ENCODE measurements at places on chromosomes 7 and 10.

GRCh38 chr7:38702002-38702535 lies 70.9 kb upstream of the AMPH start:
- DNase-seq: no peak

GRCh38 chr7:73429215-73429614 lies 4.4 kb upstream of the FZD9 start:
- DNase-seq: no peak

DNA sequence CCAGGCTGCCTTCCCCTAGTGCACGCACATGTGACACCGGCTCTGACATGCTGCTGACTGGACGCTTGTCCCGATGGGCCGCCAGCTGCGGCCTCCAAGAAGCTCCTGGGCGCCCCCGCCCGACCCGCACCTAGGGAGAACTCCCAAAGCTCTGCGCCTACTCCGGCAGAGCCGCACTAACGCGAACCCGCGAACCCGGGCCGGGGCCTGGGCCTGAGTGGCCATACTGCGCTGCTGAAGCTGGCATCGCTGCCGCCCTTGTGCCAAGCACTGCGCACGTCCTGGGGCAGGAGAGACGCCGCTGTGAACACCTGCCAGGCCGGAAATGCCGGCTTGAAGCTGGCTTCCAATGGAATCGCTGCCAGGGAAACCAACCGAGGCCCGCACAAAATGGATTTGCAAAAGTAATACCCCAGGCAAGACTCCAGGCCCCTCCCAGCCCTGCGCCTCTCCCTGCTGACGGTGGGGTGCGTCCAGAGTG lies 85.1 kb downstream of the WASHC2A start:
- DNase-seq: no peak

DNA sequence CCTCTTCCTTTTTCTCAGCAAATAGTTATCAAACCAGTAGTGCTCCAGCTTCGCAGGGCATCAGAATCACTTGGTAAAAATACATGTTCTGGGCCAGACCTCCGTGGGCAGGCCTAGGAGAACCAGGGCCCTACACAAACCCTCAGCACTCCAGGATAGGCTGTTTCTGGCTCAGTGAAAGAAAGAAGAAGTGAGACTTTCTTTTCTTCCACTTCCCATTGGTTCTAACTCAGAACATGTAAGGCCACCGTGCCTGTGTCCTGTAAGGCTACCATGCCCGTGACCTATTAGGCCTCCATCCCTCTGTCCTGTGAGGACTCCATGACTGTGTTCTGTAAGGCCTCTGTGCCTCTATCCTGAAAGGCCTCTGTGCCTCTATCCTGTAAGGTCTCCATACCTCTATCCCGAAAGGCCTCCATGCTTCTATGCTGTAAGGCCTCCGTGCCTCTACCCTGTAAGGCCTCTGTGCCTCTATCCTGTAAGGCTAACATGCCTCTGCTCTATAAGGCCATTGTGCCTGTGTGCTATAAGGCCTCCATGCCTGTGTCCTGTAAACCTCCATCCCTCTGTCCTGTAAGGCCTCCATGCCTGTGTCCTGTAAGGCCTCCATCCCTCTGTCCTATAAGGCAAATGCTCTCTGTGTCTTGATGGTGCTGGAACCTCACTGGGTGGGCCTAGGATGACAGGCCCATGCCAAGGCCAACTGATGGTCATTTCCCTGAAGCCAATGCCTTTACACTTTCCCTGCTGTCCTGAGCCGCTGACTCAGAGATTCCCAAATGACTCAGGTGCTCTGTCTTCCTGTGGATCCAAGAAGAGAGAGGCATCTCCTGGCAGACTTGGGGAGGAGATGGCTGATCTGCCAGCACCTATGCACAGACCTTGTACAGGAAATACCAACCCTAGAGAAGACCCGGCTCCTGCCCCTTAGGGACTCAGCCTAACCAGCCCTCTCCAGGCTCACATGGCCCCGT lies 96.6 kb upstream of the CACUL1 start:
- no peak for DNase-seq

DNA sequence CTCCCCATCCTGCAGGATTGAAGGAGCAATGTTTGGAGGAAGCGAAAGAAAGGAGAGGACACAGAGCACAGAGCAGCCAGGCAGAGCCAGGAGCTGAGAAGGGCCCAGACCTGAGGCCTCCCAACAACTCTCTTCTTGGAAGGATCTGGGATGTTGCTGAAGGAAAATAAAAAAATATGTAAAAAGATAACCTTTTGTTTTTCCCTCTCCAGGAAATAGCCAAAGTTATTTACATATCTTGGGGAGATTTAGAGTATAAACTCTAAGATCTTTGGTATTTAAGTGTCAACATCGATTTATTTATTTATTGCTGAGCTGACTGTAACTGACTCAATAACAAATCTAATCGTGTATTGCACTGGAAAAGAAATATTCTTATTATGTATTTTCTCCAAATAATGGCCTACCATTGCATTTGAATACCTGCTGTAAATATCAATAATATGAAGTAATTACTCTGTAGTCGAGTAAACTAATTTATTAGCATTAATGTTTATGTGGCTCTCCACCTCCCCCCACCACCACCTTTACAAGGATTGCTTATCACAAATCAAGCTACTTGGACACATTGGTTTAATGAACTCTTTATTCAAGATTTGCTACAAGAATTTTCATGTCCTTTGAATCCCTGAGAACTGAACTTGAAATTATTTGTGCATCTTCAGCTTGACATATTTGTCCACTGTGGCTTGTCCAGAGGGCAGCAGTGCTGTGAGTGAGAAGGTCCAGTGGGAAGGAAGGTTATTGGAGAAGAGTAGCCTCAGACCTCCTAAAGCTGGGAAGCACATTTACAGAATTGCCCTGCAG lies 1.8 kb upstream of the HOXA11 start:
- DNase-seq: no peak

GRCh38 chr10:14116021-14116420 lies 214.7 kb downstream of the FRMD4A start:
- DNase-seq: no peak

- no peak for DNase-seq
Measured at GRCh38 chr7:112372101-112372500, 78.2 kb upstream of the IFRD1 start.

DNA sequence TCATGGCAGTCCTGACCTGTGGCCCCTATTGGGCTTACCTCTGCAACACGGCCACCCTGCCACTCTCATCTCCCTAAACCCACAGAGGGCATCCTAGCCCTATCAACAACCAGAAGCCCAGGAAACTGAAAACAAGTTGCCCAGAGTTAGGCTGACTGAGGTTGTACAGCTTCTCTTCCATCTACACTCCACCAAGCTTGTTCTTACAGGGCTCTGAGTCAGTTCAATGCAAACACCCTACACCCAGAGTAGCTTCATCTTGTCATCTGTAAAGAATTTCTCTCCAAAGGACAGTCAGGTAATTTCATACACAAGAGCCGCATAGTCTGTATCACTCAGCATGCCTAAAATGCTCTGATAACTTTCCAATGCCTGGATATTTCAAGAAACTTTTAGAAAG lies 175.4 kb downstream of the ARID5B start:
- peak; percentile 39 for DNase-seq

DNA sequence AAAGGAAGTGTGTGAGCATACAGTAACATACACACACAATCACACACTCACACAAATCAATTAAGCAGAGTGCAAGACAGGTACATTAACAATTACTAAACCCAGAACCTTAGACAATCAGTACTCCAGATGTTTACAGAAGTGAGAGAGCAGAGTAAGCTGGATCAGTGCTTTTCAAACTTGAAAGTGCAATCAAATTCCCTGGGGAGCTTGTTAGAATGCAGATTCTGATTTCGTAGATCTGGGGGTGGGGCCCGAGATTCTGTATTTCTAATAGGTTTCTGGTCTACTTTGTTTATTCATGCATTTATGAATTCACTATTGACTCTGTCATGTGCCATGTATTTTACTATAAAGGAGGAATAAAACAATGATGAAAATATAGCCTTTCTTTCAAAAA lies 179.6 kb upstream of the PHYHIPL start:
- DNase-seq: no peak

- DNase-seq: no peak
Measured at GRCh38 chr10:42553064-42553407, 85.3 kb downstream of the ZNF33B start.

GRCh38 chr7:75621124-75621523 lies 117.6 kb downstream of the HIP1 start:
- DNase-seq: no peak

- no peak for DNase-seq
Measured at GRCh38 chr10:114914560-114914959, 23.4 kb upstream of the TRUB1 start.

DNA sequence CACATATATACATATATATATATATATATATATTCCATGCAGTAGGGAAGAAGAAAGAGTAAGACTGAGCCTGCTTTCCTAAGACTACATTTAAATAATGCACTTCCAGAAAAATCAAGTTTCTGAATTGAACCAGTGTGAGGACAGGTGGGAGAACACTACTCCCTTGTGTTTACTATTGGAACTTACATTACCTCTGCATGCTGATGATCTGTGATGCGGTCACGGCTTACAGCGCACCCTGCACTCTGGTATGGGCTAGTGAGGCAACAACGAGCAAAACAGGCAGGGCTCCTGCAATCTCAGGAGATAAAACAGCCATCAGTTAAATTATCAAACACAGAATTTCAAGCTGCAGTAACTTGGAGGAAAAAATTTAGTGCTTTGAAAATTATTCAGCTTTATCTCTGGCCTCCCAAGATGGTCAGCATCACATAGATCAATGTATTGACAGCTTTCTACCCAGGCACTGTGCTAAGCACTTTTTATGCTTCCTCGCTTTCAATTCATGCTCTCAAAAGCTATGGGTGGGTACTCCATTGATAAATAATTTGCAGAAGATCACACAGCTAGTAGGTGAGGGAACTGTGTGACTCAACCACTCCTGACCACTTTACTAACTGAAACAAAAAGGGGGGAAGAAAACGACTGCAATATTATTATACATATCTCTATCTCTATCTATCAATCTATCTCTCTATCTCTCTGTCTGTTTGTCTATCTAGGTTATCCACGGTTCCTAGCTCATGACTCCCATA lies 20.5 kb upstream of the SLC16A12 start:
- peak; percentile 83 for DNase-seq

- peak; percentile 73 for DNase-seq
Measured at GRCh38 chr7:27640884-27641574, 21.7 kb downstream of the HIBADH start.

DNA sequence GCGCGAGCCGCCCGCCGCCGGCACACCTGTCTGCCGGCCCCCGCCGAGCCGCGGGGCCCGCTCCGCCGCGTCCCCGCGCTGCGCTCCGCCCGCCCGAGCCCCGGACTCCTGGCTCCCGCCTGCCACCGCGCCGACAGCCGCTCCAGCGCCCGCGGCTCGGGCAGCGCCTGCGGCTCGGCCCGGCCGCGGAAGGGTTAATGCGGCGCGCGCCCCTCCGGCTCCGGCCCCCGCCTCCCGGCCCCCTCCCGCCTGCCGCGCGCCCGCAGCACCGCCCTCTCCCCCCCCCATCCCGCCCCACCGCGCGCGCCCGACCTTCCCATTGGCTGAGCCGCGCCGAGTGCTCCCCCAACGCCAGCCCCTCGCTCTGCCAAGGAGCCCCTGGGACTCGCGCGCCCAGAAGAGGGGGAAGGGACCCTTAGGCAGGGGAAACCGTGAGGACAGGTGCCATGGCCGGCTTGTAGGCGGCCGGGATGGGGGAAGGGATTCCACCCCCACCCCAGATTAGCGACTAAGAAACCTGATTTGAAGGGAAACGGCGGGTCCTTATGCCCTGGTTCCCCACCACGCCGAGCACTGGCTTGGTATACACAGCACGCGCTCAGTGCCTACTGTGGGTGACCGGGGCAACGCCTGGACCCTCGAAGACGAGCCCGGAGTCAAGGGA lies at the start of gene KCNH2:
TSS of gene KCNH2 (minus strand) at position 196 of the 664 bp plus-strand sequence. CDS start 408 bp downstream, outside the sequence.
- peak; percentile 34 for DNase-seq
